ENCODE measurements at places on chromosomes 1 and 21.

- DNase-seq: no peak
Measured at GRCh38 chr1:152960452-152961044, 9.9 kb upstream of the SPRR4 start.

DNA sequence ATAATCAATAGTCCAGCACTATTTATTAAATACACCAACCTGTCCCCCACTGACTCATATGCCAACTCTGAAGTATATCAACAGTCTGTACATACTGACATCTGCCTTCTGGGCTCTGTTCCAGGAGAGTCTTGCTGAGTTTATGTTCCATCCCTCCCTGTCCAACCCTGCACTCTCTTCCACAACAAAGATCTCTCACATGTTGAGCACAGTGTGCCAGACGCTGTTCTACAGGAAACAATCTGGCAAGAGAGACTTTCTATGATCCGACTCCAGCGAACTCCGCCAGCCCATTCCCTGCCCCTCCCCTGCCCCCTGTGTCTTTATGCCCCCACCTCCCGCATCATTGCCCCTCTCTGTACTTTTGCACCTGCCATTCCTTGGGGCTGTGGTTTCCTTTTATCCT is 3.4 kb downstream of the LACTBL1 start:
- no peak for DNase-seq

- no peak for DNase-seq
Measured at GRCh38 chr1:162023181-162023546, 505 bp downstream of the OLFML2B start.

DNA sequence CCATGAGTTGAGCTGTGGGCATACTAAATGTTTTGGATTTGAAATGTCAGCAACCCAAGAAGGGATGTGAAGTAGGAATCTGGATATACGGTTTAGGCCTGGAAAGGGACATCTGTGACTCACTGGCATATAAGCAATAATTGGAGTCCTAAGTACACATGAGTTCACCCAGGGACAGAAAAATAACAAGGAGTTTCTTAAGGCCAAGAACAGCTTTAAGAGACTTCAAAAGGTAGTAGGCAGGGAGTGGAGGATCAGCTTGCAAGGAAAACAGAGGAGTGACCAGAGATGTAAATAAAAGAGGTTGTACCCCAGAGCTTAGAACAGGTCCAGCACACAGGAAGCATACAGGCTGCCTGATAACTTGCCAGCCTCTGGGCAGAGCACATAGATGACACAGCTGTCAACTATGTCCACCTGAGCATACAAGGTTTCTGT is 28.1 kb downstream of the TMEM50B start:
- DNase-seq: no peak

GRCh38 chr1:173206816-173207568 is at the start of gene TNFSF4:
Gene TNFSF4, minus strand, starts transcription at chr1:173207331. Its CDS starts 155 bp downstream, at chr1:173207176.
- DNase-seq: no peak

GRCh38 chr1:117676615-117677130 is 70.8 kb downstream of the TENT5C start:
- DNase-seq: no peak

DNA sequence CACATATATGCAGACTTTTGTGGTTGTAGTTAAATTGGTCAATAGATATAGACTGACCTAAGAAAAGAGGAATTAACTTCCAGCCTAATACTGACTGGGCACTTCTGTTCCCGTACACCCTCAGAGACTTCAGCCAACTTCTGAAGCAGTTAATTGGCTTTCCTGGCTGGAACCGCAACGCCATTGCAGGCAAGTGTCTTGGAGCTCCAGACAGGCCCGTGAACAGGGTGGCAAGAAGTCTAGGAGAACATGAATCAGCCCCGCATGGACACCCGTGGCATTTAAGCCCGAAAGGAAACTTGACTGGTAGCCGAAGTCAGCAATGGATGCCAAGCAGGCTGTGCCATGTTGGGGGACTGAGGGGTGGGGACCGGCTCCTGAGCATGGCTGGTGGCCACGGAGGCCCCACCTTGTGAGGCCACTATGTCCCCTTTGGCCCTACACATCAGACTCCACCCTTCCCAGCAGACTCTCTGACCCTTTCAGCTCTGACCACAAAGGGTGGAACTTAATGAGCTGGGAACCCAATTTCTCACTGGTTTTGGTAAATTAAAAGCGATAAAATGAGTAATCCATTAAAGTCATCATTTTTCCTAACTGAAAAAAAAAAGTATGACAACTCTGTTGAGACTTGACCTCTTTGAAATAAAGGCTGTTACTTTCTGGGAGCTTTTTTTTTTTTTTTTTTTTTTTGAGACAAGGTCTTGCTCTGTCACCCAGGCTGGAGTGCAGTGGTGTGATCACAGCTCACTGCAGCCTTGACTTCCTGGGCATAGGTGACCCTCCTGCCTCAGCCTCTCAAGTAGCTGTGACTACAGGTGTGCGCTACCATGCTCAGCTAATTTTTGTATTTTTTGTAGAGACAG is 54.1 kb downstream of the RUNX1 start:
- no peak for DNase-seq

- DNase-seq: no peak
Measured at GRCh38 chr1:116308276-116308675, 64.8 kb upstream of the ATP1A1 start.

DNA sequence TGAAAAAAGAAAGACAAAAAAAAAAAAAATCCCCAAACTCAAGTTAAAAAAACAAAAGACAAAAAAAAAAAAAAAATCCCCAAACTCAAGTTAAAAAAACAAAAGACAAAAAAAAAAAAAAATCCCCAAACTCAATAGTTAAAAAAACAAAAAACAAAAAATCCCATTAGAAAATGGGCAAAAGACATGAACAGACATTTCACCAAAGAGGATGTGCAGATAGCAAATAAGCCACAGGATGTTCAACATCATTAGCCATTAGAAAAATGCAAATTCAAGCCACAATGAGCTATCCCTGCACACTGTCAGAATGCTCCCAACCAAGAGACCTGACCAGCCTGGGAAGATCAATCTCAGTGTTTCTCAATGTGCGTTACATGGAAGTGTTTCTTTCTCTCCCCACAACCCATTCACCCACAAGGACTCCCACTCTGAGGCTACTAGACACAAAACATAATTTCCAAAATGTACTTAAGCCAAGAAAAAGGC is 33.9 kb downstream of the MRAP start:
- no peak for DNase-seq

- no peak for DNase-seq
Measured at GRCh38 chr1:184545601-184546000, 158.8 kb downstream of the C1orf21 start.

DNA sequence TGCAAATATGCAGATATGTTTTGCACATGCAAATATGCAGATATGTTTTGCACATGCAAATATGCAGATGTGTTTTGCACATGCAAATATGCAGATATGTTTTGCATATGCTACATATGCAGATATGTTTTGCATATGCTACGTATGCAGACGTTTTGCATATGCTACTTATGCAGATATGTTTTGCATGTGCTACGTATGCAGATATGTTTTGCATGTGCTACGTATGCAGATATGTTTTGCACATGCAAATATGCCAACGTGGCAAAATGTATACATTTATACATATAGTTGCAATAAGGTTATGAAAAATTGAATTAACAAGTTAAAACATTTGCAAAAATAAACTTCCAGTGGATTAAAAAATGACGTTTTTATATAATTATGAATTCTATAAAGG is 30.8 kb upstream of the TP53BP2 start:
- DNase-seq: no peak

- DNase-seq: no peak
Measured at GRCh38 chr1:172867216-172867818, 183.4 kb downstream of the TNFSF18 start.

DNA sequence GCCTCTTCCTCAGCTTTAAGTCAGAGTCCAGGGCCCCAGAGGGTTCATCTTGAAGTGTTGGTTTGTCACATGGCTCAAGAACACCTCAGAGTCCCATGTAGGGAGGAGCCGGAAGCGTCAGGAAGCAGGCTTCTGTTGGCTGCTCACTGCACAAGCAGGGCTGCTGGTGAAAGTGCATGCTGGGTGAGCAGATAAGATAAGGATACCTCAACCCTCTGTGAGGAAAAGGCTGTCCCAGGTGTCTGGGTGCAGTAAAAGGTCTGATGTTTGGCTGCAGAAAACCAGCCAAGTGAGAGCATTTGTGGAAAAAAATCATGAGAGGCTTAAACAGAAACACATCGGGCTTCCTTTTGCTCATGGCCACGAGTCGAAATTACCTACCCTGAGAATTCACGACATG is 6.2 kb upstream of the TEX35 start:
- no peak for DNase-seq

- no peak for DNase-seq
Measured at GRCh38 chr1:160438317-160438918, 38.1 kb downstream of the VANGL2 start.

DNA sequence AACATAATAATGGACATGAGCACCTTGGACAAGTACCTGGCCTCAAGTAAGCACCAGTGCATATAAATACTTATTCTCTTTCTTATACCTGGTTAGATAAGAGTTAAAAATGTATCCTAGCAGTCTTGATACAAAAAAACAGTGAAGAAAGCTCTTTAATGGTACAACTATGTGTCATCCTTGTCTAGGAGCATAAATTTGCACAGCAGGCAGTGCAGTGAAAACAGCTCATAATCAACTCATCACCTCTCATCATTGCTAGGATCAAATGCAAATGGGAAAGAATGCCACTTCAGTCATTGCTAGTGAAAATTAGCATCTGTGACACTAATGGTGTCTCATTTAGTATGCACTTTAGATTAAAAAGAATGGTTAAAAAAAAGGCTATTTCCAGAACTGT is 7.6 kb downstream of the SAMSN1 start:
- no peak for DNase-seq

DNA sequence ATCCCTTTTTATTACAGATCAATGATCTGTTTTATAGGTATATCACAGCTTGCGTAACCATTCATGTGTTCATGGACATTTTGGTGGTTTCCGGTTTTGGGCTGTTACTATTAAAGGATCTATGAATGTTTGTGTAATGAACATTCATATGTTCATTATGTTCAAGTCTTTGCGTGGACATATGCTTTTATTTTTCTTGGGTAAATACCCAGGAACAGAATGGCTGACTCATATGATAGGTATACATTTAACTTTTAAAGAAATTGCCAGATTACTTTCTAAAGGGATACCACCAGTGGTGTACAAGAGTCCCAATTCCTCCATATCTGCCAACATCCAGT is 73.7 kb downstream of the SPATA46 start:
- DNase-seq: no peak

- no peak for DNase-seq
Measured at GRCh38 chr1:61950418-61950817, 208.1 kb downstream of the PATJ start.

DNA sequence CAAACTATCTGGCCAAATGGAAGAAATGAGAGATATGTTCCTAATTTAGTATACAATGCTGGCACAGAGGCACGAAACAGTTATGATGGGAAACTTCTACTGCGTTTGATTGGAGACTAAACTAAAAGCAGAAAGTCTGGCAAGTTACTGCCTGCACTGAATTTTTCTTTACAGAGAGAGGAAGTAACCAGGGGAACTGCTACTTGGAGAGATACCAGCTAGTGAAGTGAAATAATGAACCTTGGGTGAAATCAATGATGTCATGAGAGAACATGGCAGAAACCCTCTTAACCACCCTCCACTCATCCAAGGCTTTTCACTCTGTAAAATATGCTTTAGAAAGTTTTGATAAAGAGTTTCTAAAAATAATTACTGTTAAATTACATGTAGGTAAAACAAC is 29.3 kb downstream of the NIBAN1 start:
- DNase-seq: no peak

DNA sequence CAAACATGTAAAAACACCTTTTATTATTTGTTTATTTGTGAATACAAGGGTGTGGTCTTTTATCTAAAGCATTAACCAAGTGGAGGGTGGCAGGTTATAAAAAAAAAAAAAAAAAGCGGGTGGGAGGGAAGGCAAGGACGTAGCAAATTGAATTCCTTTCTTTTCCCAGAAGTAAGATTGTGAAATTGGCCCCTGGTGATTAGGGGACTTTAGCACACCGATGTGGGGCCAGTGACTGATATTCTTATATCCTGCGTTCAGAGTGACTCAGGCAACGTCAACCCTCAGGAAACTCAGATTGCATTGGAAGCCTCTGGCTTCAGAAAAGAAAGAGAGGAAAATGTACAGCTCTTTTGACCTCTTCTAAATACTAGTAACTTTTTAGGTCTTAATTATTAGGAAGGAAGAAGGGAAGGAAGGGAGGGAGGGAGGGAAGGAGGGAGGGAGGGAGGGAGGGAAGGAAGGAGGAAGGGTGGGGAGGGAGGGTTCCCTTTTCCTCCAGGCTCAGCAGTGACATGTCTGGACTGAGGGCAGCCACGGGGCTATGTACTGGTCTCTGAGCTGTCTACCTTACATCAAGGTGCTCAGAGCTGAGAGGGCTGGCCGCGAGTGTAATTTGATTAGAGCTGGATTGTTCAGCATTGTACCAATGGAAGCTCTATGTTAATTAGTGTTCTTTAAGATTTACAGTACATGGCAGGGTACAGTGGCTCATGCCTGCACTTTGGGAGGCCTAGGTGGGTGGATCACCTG is 30.2 kb downstream of the EVA1C start:
- DNase-seq: no peak

GRCh38 chr1:25021591-25022215 is 91.6 kb upstream of the RUNX3 start:
- DNase-seq: no peak

DNA sequence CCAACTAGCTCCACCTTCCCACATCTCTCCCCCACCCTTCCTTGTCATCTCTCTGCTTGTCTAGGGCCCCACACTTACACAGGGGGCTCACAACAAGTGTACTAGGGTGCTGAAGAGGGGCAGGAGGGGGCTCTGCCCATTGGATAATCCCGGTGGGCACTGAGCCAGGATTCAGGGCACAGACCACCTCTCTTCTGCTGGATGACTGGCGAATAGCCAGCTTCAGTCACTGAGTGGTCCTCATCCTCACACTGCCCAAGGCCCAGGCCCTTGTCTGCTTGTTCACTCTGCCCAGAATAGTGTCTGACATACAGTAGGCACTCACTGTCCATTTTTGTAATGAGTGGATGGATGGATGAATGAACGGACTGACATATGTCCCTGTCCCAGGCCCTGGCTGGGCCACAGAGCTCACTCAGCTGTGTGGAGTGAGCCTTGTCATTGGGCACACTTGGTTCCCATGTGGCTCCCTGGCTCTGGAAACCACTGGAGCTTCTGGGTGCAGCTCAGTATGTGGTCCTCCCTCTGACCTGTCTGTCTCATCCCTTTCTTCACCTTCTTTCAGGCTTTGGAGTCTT is 36.6 kb downstream of the FOXO6 start:
- DNase-seq: no peak

DNA sequence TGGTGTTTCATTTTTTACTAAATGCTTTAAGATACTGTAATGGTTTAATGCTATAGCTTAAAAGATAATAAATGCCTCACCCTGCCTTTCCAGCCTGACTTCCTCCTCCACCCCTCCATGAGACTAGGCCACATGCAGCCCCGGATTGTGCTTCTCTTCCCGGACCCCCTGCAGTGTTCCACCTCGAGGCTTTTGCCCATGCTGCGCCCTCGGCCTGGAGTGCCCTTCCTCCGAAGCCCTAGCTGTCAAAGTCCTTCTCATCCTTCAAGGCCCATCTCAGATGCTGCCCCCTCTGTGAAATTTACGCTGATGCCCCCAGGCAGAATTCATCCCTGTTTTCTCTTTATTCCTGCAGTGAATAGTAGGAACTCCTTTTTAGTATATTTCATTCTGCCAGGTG is 98.5 kb downstream of the ATP5PO start:
- DNase-seq: no peak
